KG1 (cell line): ENCODE measurements at places on chromosomes 11 and 22.
A peak's percentile ranks its signal among the peaks of the same experiment; 100 is the strongest.

- DNase-seq, result peak; percentile 4
Observed at GRCh38 chr11:82229341-82229740, 504.3 kb downstream of the FAM181B start.

- DNase-seq, result no peak
Observed at GRCh38 chr11:46272816-46273427, 4.5 kb upstream of the CREB3L1 start.

DNA sequence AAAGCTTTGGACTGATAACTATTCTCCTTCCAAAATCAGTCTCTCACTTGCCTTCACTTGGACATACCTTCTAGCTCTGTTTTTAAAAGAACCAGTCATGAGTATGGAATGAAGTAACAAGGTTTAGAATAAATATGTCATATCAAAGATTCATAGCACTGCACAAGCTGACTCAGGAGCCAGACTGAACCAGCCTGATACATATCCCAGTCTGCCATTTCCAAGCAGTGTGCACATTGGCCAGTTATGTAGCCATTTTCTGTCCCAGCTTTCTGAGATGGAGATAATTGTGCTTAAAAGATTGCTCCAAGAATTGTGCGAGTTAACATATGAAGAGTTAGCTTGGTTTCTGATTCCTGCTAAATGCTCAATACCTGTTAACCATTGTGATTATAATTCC, 311.3 kb downstream of the C11orf87 start:
- DNase-seq, result no peak

- DNase-seq, result no peak
Observed at GRCh38 chr11:8810540-8811301, 100.3 kb upstream of the AKIP1 start.

- DNase-seq, result no peak
Observed at GRCh38 chr11:47189100-47189834, 3.0 kb upstream of the PACSIN3 start.

DNA sequence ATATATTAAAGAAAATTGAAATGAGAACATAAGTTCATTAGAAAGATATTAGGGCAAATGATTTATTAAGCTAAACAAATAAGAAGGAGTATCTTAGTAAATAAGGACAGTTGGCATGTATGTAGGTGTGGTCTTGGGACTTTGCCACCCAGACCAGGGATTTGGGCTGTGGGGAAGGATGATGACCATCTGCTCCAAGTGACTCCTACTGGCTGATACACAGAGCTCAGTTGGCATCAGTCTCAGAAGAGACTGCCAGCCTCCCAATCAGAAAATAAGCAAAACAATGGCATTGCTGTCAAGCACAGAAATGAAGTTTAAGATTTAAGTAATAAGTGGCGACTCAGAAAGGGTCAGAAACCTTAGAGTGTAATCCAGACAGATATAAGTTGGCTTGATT, 49.5 kb downstream of the PAX6 start:
- DNase-seq, result no peak

DNA sequence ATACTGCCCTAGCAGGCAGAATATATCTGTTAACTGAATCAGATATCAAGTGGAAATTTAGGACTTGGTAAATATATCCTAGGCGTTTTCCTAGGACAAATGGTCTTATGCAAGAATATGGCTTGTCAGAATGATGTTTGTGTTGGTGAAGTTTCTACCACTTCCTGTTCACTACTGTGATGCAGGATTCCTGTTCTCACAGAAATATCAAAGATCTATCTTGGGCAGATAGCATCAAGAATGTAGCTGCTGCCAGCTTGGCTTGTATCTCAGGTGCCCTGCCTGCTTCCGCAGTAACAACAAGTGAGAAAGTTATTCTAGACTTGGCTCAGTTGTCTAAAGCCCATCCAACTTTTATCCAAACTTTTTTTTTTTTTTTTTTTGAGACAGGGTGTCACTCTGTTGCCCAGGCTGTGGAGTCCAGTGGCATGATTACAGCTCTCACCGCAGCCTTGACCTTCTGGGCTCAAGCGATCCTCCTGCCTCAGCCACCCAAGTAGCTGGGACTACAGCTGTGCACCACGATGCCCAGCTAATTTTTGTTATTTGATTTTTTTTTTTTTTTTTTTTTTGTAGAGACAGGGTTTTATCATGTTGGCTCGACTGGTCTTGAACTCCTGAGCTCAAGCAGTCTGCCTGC, 61.3 kb downstream of the PPME1 start:
- no peak for DNase-seq

DNA sequence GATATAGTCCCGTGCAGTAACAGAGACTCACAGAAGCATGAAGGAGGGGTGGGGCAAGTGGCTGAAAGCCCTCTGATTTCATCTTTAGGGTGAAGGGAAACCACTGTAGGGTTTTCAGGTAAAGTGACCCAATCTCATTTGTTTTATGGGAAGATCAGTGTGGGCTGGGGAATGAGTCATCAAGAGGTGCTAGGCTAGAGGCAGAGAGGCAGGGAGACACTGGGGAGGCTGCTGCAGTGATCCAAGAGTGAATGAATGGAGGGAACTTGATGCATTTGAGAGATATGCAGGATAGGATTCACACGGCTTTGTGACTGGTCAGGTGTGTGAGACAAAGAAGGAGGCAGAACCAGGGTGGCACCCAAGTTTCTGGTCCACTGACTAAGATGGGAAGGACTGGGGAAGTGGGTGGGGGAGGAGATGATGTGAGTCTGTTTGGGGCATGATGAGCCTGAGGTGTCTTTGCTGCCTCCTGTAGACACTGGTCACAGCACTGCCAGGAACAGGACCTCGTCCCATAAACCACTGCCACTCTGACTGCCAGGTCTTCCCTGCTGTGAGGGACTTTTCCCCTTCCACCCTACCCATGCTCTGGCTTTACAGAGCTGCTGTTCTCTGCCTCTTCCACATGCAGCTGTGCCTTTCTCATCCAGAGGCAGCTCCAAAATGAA, 239.0 kb downstream of the TENM4 start:
- DNase-seq, result no peak

DNA sequence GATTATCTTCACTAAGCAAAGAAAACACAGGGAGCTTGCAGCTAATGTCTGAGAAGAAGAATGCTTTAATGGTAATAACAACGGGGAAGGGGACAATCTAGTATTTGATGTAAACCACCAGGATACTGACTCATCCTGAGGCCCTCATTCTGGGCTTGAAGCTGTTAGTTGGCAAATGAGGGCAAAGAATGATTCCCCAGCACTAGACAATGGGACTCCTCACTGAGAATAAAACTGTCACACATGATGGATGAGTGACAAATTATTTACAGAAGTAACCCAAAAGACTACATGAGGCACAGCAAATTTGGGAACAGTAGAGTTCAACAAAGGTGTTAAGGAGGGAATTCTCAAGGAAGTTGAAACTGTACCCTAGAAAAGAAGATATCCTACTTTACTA, 76.3 kb downstream of the FAM168A start:
- DNase-seq, result no peak

DNA sequence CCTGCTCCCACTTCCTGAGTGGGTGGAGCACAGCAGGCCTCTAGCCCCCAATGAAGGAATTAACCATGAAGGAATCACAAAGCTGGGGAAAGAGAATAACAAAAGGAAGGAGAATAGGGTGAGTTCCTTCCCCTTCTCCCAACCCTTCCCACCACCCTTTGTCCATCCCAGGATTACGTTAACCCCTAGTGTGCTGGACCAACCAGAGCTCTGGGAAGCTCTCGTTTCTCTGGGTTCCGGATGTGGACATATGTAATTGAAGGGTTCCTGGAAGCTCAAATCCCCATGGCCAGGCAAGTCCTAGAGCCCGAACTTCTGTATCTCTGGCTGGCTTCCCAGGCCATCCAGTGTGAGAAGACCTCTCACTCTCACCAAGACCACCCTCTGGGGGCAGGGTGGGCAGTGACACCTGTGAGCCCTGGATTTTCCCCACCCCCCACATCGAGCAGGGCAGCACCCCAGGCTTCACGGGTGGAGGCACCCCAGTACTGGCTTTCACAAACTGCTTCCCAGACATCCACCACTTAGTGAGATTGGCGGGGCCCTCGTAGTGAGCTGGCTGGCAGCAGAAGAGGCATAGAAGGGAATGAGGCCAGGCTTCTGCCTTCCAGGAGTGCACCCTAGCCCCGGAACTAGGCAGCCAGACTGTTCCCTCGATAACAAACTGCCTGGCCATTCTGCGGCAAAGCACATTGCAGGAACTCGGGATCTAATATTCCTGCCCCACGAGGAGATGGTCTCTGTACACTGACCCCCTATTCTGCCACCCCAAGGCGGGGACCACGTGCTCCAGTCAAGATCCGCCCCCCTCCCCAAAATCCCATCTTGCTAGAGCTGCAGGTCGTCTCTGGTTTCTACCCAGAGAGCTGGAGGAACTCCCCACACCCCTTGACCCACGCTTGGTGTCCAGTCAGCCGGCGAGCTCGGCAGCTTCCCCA, 2.1 kb downstream of the NECTIN1 start:
- DNase-seq, result no peak

DNA sequence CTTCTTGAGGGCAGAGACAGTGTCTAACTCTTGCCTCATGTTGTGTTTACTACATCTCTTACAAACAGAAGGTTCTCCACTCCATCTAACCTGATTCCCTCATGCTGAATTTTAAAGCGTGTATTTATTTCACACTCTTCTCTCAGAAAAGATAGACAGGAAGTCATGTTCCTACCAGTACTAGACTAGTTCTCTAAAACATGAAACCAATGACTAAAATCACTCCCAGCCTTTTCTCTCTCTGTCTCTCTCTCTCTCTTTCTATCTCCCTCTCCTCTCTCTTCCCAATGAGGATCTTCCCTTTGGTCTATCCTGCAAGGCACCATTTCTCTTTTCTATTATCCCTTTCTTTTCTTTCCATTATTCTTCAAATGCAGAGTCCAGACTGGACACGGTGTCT, 391.9 kb upstream of the CADM1 start:
- no peak for DNase-seq

DNA sequence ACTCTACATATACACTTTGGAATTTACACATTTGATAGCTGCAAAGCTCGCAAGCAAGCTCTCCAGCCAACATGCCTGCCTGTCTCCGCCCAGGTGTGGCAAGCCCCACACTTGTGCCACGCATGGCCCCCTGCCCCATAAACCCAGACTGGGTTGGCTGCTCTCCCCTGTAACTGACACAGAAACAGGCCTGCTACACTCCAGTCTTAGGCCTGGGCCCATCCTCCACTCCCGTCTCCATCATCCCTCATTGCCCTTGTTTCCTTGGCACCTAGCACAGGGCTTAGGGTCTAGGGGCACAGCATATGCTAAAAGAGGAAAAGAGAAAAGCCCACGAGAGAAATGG, 41.4 kb downstream of the PACSIN2 start:
- DNase-seq, result no peak

DNA sequence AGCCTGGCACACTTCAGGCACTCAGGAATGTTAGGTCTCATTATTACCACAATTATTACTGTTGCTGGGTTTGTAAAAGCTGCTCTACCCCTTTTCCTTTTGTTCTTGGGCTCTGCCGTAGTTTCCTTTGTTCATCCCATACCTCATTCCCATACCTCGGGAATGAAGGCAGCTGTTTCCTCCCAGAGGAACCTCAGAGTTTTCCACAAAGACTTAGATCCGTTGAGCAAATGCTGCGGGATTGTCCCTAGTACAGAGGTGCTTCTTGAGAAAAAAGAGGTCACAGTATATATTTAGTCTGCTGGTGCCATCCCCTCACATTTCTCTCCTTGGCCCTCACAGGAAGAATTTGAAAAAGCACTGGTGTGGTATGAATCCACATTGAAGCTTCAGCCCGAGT, 134.7 kb downstream of the TTC17 start:
- DNase-seq, result no peak

DNA sequence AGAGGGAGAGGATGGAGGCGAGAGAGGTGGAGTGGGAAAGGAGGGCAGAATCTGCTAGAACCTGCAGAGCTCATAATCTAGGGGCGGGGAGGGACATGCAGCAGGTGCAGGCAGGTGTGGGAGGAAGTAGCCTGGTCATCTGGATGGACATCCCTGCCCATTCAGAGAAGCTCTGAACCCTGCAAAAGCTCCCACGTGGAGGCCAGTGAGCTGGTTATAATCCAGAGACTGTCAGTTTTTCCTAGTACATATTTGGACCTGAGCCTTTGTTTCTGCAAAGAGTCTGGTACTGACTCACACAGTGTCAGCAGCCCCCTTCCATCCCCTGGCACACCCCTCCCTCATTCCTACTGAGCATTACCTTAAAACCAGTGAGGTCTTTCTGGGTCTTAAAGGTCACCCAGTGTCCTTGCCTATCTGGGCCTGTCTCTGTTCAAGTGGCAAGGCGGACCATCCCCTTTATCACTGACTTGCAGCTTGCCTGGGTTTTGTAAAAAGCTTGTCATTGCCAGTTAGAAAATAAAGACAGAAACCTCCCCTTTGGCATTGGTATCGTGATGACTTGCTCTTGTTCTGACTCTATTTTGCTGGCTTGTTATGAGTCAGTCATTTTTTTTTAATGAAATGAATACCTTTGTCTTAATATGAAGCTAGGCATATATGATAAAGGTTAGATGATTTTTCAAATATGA, 26.1 kb downstream of the PTPRJ start:
- DNase-seq, result no peak

DNA sequence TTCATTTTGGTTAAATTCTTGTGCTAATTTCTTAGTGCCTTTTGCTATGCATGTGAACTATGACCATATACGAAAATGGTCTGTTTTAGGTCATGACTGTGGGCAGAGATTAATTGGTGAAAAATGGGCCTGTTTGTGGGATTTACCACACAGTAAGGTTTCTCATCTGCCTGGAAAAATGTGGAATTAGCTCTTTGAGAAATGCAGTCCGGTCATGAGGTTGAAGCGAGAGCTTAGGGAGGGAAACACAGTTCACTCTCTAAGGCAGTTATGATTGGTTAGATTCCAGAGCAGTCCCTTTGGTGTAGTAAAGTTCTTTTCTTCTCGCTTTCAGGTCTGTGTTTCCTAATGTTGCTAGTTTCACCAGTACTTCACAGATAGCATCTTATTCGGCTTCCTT, 1.2 kb upstream of the PDE3B start:
- no peak for DNase-seq

GRCh38 chr22:20863366-20863765, 4.6 kb downstream of the SNAP29 start:
- no peak for DNase-seq

DNA sequence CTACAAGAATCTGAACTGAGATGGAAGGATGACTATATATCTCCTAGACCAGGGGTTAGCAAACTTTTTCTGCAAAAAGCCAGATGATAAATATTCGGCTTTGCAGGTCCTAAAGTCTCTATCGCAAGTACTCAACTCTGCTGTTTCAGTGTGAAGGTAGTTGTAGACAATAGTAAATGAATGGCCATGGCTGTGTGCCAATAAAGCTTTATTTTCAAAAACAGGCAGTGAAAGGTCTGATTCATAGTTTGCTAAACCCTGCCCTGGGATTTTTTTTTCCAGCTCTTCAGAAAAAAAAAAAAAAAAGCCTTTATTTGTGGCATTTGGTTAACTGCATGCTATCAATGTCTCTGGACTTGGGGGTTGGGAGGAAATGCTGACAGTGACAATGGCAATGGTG, 37.5 kb downstream of the FAM227A start:
- DNase-seq, result no peak

DNA sequence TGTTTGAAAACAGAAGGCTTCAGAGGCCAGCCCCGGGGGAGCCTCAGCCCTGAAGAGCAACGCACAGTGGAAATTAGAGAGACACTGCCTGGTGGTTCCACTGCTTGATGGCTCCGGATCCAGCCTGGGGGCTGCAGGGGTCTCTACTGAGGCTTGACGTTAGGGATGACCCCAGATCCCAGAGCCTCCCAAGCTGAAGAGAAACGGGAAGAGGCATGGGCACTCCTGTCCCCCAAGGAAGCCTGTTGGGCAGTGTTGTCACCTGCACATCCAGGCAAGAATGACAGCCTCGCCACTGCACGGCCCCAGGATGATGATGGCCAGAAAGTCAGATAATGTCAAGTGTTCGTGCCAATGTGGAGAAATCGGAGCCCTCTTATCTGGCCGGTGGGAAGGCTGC, 56.8 kb upstream of the FGF3 start:
- DNase-seq, result no peak
